ENCODE measurements at places on chromosomes 3 and 15.

DNA sequence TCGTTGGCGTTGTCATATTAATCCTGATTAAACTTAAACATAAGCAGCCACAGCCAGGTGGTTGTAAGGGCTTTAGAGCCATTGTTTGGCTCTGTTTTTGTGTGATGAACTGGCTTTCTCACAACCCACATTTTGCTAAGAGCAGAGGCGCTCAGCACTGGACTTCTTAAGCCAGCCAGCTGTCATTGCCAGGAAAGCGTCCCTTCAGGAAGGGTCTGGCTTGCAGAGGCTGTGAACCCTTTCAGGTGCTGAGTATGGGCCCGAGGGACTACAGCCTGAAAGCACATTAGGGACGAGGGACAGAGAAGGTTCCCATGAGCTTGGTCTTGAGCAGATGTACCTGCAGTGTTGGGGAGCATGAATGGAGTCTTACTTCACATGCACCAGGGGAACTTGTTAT is 112.3 kb downstream of the CHCHD6 start:
- no peak for DNase-seq

DNA sequence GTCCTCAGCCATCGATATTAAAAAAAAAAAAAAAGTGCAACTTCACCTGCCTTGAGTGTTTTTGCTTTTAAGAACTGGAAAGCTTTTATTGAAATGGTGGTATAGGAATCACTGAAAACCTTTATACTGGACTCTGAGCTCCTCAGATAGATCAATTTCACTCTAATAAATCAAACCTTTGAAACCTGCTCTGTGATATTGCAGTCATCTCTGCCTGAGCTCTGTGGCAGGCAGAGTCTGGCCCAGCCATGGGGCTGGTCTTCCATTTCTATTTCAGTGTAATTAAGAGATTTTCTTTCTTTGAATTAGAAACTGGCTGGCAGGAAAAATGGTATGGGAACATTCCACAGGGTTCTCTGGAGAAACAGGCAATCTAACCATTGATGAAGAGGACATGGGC is 762.5 kb downstream of the AGBL1 start:
- DNase-seq: no peak

- DNase-seq: no peak
These were observed 56.4 kb downstream of the NEDD4 start for GRCh38 chr15:55937040-55937439.

GRCh38 chr15:29043736-29044502 is 158.1 kb downstream of the APBA2 start:
- DNase-seq: no peak

DNA sequence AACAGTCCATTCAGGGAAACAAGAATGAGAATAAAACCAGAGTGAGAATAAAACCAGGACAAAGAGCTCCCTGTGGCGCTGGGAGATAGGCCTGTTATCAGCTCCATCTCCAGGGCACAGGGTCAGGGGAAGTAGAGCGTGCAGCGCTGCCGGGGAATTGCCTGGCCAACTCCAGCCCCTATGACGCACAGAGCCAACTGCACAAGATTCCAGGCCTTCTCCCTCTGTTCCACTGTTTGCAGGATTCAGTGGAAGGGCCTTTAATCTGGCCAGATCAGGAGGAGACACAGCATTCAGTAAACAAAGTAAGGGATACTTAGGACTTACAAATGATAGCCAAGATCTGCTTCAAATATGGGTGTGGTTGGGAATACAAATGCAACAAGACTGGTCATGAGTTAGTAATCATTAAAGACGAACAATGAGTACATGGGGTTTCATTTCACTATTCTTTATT is 49.4 kb downstream of the ITGB5 start:
- DNase-seq: no peak

DNA sequence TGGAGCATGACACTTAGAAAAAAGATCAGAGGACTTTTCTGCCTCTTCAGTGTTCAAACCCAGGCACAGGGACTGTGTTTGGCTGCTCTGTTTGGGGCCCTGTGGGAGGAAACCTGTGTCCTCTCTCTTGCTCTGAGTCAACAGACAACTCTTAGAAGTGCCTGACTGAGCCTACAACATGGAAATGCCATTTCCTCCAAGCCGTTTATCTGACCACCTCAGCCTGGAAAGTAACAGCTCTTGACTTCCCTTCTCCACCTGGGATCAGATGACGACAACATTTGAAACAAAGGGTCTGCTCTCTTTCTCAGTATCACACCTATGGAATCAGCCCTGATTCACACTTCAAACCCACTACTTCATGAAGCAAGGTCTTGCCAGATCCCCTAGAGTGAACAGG is 91.3 kb upstream of the CTDSPL start:
- no peak for DNase-seq

- no peak for DNase-seq
These were observed 17.9 kb upstream of the ADIPOQ start for GRCh38 chr3:186824430-186825139.

DNA sequence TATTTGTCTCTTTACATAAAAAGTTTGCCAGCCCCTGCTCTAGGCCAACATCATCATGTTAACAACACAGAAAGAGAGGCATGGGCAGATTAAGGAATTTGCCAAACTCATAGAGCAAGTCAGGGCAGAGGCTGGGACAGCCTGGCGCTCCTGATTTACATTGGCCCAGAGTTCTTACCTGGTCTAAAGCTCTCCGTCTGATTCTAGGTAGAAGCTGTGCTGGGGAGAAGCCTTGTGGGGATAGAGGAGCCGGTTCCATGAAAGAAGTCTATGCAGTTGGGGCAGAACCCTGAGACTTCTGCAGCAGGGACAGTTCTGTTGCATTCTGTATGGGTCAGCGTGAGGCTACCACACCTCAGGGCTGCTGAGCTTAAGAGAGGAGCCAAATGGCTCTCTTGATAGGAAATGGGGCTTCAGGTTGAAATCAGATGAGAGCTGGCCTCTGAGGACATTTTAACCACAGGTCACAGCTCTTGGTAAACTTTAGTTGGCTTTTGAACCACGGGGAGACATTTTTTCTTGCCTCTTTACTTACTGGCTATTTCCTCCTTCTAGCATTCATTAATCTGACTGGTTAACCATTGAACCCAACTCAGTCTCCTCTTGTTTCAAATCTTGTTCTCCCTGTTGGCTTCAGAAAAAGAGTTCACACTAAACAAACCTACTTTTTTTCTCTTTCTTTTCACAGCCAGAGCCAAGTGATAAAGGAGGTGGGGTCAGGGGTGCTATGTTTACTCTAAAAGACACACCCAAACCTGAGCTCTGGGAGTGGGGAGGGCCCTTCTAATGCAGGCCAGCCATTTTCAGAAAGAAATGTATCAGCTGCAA is 250.7 kb downstream of the OPA1 start:
- DNase-seq: no peak

- no peak for DNase-seq
These were observed 42.9 kb downstream of the PLCH1 start for GRCh38 chr3:155701882-155702465.

GRCh38 chr15:91223863-91224262 is 123.8 kb downstream of the SV2B start:
- DNase-seq: no peak

DNA sequence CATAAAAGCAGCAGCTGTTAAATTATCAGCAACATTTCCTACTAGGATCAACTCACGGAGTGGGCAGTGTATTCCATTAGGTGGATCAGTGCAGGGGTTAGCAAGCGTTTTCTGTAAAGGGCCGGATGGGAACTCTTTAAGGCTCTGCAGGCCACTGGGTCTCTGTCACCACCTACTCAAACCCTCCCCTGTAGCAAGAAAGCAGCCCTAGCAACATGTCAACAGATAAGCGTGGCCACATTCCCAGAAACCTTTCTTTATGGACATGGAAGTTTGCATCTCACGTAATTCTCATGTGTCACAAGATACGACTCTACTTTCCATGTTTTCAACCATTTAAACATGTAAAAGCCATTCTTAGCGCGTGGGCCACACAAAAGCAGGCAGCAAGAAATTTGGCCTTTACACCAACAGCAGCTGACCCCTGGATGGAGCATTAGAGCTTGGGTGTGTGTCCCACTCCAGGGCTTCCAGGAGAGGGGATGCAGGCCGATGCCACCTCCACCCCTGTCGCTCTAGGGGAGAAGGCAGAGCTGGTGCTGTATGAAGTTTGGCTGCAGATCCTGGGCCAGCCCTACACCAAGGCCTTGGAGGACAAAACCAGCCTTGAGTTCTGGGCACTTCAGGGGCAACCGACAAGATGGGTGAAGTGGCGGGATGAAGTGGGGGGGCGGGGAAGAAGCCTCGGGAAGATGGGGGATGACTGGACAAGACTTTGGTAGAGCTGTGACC is 48.2 kb upstream of the CSPG4 start:
- no peak for DNase-seq

GRCh38 chr3:190229632-190230424 is 92.4 kb downstream of the CLDN1 start:
- DNase-seq: no peak

DNA sequence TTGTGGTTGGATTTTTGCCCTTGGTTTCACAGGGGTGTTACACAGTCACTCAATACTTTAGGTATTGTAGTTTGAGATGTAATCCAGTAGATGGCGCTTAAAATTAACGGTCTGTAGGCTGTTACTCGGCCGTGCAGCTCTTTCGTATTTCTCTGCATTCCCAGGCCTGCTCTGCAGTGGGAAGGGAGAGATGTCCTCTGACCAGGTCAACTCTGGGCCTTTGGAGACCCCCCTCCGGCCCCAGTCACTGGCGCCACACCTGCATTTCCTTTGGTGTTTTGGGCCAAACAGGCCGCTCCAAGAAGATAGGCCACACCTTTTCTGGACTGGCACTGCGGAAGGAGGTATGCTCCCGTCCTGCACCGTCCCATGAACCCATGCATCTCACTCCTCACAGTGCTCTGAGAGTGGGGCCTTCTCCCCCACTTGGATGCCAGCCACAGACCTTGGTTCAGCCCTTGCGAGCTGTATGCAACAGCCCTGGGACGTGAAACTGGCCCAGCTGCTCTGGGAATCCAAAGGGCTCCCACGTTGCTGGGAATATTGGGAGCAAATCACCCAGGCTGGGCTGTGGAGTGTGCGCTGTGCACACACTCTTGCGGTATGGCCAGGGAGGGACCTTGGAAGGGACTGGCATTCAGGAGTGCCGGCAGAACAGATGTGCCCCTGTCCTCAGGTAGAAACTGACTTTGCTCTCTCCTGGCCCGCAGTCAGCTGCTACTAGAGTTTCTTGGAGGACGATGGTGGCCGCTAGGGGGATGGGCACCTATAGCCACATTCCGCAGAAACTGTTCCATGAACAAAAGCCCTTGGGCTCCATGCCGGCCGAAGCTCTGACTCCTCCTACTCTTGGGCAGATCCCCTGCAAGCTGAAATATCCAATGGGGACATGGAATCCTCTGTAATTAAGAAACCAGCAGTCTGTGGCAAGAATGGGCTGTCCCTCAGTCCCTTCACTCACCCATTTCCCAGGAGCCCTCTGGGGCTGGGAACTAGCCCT is 410.5 kb upstream of the CADM2 start:
- DNase-seq: peak; percentile 10

- no peak for DNase-seq
These were observed 10.4 kb upstream of the CILP start for GRCh38 chr15:65221697-65222096.

- DNase-seq: no peak
These were observed 35.6 kb downstream of the SMAD3 start for GRCh38 chr15:67100801-67101581.

GRCh38 chr15:97903971-97904572 is 56.4 kb upstream of the ARRDC4 start:
- DNase-seq: peak; percentile 65

DNA sequence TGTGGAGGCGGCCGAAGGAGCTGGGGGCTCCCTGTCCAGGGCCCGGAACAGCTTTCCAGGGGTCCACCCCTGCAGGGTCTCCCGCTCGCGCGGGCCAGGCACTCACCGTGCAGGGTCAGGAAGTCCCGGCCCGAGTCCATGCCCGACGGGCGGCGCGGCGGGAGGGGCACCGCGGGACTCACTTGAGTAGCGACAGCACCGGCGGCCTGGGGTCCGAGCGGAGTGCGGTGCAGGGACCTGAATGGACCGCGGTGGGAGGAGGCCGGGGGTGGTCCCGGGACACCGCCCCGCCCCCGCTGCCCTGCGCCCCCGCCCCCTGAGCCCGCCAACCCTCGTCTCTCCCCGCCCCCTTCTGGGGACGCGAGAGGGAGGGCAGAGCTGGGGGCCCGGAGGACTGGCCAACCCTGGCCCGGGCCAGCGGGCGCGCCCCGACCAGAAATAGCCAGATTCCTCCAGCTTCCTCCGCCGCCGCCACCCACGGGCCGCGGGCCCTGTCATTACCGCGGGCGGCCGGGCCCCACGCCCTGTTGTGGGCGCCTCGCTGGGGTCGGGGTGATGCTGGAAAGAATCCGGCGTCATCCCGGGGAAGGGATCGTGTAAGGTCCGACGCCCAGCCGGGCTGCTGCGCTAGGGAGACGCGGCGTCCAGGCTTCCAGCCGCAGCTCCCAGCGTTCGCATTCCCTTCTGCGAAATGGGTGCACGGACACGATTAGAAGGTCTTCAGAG is at the start of gene PLCD1:
TSS of gene PLCD1 (minus strand) at position 243 of the 726 bp plus-strand sequence. CDS start at position 140, 103 bp downstream.
- DNase-seq: peak; percentile 49

DNA sequence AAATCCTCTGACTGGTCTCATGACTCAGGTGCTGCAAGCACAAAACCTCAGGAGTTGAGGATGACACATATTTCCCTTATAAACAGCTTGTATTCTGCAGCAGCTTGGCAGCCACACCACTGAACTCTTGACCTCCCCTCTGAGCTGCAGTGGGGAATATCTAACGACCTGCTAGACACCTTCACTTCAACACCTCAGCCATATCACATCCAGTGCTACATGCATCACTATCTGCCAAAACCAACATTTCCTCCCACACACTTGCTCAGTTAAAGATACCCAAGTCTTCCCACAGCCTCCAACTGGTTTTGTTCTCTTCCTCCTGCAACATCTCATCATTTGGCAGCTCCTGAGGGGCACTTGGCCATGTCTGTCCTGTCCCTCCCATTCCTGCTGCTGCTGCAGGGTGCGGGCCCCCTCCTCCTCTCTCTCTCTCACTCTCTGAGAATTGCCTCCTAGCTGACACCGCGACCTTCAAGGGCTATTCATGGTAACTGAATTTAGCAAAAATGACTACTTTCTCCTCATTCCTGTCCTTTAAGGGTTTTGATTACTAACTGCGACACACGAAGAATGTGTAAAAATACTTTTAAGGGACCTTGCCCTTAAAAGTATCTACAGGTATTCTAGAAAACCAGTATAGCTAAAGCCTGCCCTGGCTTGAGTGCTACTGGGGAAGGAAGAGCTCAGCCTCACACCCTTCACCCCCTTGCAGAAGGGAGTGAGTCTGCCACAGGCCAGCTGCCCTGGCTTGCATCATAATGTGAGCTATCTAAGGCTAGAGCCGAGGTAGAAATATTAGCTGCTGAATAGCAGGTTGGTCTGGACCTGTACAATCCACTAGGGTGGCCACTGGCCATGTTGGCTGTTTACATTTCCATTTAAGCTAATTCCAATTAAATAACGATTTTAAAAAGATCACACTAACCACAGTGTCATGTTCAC is 5.0 kb upstream of the CCR9 start:
- no peak for DNase-seq

GRCh38 chr3:53109190-53109589 is 21.0 kb downstream of the RFT1 start:
- DNase-seq: no peak

- no peak for DNase-seq
These were observed 26.9 kb downstream of the STIMATE start for GRCh38 chr3:52870471-52870870.

Data from head of caudate nucleus (tissue), 42 donors.